ENCODE measurements at places on chromosomes 6 and 20.

DNA sequence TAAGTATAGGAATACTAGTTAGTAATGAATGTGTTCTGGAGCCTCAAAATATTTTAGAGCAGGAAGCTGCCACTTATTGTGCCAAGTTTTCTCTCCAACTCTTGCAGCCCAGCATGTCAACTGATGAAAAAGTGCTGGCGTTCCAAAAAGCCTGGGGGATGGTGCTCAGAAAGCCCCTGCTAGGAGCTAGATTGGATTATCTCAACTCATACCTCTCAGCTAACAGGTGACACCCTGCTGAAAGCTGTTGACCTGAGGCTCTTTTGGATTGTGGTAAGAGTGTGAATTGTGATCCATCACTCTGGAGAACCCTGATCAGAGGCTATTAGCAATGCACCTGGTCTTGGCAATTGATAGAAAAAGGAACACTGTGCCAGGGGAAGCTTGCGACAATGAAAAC, 580.4 kb downstream of the EYS start:
- H3K27me3 ChIP-seq: no peaks in the 10 kb centered on the region
- no peak overlapping the region for H3K4me3 ChIP-seq
- DNase-seq: no peak
- H3K4me1 ChIP-seq: no peaks in the 10 kb centered on the region
- H3K36me3 ChIP-seq: no peaks in the 10 kb centered on the region

DNA sequence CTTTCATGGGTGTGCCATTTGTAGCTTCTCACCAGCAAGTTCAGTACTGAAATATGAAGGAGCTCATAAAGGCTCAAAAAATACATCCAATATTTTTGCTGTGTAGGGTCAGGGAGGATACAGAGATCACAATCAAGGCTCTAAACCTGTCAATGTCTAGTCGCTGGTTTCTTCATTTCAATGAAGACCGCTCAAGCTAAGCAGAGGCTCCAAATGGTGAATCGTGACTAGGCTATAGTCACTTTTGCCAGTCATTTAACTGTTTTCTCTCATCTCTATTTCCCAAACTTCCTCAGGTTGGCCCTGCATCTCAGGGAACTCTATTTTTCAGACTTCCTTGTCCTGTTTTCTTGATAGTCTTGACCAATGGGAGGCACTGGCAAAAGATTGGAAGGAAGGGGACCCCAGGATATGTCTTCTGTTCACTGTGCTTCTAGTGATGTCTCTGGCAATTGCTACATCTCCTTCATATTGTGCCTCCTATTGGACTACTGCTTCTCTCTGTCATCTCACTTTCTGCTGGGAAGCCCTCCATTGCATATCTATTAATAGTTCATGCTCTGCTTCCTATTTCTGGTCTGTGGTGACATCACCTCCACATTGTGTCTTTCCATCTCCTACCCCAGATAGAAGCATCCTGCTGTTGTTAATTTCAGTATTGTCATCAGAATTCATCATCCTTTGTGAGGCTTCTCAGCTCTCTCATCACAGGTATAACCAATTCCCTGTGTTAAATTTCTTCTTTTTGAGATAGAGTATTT, 87.7 kb upstream of the FAM184A start:
- no peak for DNase-seq
- peaks cover 6% of the 10 kb centered on the region for H3K27me3 ChIP-seq
- no peak overlapping the region for H3K27ac ChIP-seq
- no peaks in the 10 kb centered on the region for H3K4me1 ChIP-seq
- H3K4me3 ChIP-seq: no peak overlapping the region

GRCh38 chr6:31970604-31971271, 1.2 kb downstream of the DXO start:
- no peaks in the 10 kb centered on the region for H3K27me3 ChIP-seq
- DNase-seq: no peak
- peak overlapping the region; percentile 98 for H3K4me3 ChIP-seq
- H3K4me1 ChIP-seq: peaks cover 41% of the 10 kb centered on the region

DNA sequence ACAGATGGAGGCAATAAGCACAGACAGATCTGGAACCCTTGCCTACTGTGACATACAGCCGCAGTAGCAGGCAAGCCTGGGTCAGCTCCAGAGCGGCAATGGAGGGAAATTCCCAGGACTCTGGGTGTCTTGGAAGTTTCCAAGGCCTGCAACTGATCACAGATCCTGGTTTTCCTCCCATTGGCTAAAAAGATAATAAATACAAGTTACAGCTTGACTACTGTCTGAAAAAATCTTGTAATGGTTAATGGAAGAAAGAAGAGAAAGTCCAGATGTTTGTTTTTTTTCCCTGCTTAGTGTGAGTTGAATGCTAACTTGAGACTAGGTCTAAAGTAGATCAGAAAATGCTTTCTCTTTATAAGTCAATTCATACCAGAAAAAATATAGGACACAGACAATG, 307.6 kb downstream of the ALDH8A1 start:
- peaks cover 26% of the 10 kb centered on the region for H3K4me1 ChIP-seq
- DNase-seq: no peak
- H3K27me3 ChIP-seq: no peaks in the 10 kb centered on the region

DNA sequence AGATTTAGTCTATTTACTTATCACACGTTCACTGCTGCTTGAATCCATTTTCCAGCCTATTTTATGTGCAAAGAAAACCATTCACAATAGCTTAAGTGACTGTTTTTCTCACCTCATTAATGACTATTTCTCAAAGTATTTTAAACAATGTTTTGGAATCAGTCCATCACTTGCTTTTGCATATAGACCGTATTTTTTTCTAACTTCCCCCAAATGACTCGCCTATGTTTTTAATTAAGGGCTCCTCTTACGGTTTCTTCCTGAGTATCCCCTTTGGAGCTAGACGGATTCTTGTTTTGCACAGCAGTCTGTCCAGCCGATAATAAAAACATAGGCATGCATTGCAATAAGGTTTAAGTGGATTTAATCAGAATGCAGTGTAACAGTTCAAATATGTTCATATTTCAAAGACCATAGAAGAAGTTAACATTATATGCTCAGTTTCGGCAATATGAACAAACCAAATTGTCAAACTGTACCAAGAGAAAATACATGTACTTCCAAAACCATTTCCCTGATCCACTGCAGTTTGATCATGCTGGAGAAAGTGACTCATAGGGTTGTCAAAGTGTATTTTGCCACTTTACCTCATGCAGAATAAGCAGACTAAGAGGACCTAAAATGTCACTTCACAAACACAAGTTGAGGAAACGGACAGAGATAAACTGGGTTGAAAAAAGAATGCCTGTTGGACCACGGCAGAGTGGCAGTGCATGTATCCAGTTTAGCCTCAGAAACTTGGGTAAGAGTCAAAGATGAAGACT, 66.4 kb downstream of the HMGN3 start:
- no peaks in the 10 kb centered on the region for H3K4me1 ChIP-seq
- no peak overlapping the region for H3K4me3 ChIP-seq
- H3K36me3 ChIP-seq: no peaks in the 10 kb centered on the region
- H3K27me3 ChIP-seq: no peaks in the 10 kb centered on the region

- no peak overlapping the region for H3K27ac ChIP-seq
- H3K27me3 ChIP-seq: no peaks in the 10 kb centered on the region
- DNase-seq: no peak
- no peaks in the 10 kb centered on the region for H3K4me1 ChIP-seq
- no peaks in the 10 kb centered on the region for H3K36me3 ChIP-seq
Observed at GRCh38 chr6:50362706-50363105, 313.0 kb upstream of the DEFB112 start.

DNA sequence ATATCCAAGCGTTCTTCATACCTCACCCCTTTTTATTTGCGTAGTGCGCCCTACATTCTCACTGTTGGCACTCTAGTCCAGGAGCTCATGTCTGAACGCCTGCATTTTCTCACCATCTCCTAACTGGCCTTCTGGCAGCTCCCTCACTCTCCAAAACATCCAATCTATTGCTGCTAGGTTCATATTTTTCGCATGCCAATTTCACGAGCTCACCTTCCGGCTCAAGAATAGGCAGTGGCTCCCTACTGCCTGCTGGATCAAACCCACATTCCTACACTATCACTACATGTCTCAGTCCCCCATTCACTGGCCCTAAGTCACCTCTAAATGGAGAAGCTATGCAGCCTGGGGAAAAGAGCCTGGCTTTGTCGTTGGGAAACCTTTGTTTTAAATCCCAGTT, 115.0 kb downstream of the IPCEF1 start:
- DNase-seq: no peak
- peaks cover 69% of the 10 kb centered on the region for H3K4me1 ChIP-seq
- peak overlapping the region; percentile 98 for H3K27ac ChIP-seq
- H3K27me3 ChIP-seq: no peaks in the 10 kb centered on the region
- peak overlapping the region; percentile 52 for H3K4me3 ChIP-seq

DNA sequence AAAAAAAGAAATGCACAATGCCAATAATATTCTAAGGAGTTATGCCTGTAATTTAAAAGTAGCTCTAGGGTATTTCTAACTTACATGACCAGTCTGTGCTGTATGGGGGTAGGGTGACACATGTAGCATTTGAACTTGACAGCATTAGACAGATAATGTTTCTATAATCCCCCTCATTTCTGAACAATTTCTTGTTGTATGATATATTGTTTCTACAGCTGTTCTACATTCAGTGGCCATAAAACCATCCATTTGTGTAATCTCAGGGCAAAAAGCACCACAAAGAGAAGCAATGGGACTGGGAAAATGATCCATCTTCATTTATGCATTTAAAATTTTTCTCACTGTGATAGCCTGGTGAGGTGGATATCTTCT, 767.8 kb downstream of the TFAP2A start:
- H3K4me1 ChIP-seq: no peaks in the 10 kb centered on the region
- no peak overlapping the region for H3K27ac ChIP-seq
- DNase-seq: no peak
- H3K4me3 ChIP-seq: no peak overlapping the region

DNA sequence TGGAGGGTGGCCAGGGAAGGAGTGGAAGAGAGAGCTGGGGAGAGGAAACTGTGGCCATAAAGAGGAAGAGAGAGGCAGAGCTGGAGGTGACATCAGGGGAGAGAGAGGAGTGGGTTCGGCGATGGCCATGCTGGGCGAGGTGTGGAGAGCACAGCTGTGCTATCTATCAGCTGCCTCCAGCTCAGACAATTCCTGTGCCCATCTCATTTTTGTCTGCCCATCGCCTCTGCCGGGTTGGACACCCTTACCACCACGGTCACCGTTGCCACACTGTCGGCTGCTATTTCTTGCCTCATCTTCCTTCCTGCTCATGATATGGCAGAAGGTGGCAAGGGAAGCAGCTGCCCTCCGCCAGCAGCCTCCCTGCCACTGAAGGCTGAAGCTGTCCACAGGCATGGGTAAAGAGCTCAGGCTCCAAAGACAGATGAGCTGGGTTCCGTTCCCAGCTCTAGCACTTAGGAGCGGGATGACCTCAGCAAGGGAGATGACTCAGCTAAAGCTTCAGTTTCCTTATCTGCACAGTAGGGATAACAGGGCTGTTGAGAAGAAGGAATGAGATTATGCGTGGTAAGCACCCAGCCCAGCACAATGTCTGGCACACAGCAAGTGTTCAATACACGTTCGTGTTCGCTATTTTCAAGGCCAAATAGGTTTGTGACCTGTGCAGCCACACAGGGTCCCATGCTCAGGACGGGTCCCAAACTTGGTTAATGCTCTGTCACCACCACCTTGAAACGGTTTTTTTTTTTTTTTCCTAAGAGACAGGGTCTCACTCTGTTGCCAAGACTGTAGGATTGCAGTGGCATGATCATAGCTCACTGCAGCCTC, 21.9 kb upstream of the TAF8 start:
- H3K36me3 ChIP-seq: peaks cover 49% of the 10 kb centered on the region
- no peaks in the 10 kb centered on the region for H3K27me3 ChIP-seq
- peak overlapping the region; percentile 99 for H3K27ac ChIP-seq
- peak; percentile 70 for DNase-seq
- peaks cover 94% of the 10 kb centered on the region for H3K4me1 ChIP-seq

DNA sequence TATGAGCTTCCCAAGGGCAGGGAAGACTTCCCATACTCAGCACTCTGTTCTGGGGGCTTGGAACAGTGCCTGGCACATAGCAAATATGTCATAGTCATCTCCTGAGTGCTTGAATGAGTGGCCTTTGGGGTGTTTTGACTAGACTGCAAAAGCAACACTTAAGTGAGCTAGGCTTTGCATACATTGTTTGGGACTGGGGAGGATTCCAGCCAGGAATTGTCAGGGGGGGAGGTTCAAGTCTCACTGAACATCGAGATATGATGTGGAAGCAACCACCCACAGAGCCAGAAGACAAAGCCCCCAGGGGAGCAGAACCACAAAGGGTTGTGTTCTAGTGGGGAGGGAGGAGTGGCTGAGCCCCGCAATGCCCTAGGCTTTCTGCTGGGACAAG, 98.4 kb downstream of the SYCP2 start:
- H3K27ac ChIP-seq: no peak overlapping the region
- DNase-seq: no peak

DNA sequence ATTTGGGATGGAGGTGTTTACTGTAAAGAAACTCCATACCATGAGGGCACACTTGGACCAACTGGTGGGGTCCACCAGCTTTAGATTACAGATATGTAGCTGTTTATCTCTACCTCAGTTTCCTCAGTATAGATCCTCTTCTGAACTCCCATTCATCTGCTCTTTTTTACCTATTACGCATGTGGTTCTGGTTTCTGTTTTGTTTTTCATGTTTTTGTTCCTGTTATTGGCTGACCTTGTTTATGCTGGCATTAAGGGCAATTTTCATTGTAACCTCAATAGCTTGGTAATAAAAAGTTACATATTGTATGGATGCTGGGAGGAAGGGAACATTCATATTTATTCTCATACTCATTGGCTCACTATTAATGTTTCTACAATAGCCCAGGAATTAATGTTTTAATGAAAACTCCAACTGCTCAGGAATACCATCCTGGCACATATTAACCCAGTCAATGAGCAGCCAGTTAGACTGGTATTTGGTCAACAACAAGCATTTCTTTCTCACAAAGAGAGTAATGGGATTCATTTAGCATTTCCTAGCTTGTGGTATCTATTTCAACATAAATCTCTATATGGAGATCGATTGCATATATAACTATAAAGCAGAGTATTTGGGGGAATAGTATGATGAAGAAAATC, 83.8 kb upstream of the FAM184A start:
- peaks cover 11% of the 10 kb centered on the region for H3K27me3 ChIP-seq
- H3K4me1 ChIP-seq: no peaks in the 10 kb centered on the region
- no peak for DNase-seq
- no peak overlapping the region for H3K4me3 ChIP-seq
- no peaks in the 10 kb centered on the region for H3K36me3 ChIP-seq

DNA sequence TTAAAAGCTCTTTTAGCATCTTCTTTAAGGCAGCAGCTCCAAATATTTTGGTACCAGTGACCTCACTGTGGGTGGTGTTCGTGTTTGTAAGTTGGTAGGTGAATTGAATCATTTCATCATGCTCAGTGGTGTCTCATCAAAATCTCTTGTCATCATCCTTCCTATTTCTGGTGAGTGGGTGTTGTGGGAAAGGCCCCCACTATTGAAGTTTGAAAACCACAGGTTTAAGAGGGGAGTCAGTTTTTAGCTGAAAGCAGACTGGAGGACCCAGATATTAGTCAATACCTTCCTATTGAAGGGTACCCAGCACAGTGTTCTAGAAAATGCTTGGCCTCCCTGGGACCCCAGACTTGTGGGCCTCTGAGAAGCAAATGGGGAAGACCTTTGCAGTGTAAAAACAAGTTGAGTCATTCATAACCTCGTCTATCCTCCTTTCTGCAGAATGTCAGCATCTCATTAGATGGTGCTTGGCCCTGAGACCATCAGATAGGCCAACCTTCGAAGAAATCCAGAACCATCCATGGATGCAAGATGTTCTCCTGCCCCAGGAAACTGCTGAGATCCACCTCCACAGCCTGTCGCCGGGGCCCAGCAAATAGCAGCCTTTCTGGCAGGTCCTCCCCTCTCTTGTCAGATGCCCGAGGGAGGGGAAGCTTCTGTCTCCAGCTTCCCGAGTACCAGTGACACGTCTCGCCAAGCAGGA, 3.7 kb downstream of the PIM1 start:
- peak overlapping the region; percentile 80 for H3K4me3 ChIP-seq
- H3K27me3 ChIP-seq: no peaks in the 10 kb centered on the region
- peaks cover 59% of the 10 kb centered on the region for H3K36me3 ChIP-seq
- DNase-seq: peak; percentile 81

Data from activated naive CD4-positive, alpha-beta T cell treated with anti-CD3 and anti-CD28 coated beads for 36 hours (primary cell).